ENCODE measurements at places on chromosomes 3 and 15.
A peak's percentile ranks its signal among the peaks of the same experiment; 100 is the strongest.

- no peak for DNase-seq
Observed at GRCh38 chr3:123008840-123009239, 18.7 kb downstream of the SEMA5B start.

- DNase-seq: no peak
Observed at GRCh38 chr3:59935025-59935424, 885.2 kb upstream of the CFAP20DC start.

GRCh38 chr15:38860253-38860652, 295.6 kb upstream of the RASGRP1 start:
- DNase-seq: no peak

GRCh38 chr3:171064461-171064860, 37.9 kb upstream of the SLC2A2 start:
- DNase-seq: no peak

GRCh38 chr3:133662278-133662651, 524 bp upstream of the TOPBP1 start:
- peak; percentile 42 for DNase-seq

DNA sequence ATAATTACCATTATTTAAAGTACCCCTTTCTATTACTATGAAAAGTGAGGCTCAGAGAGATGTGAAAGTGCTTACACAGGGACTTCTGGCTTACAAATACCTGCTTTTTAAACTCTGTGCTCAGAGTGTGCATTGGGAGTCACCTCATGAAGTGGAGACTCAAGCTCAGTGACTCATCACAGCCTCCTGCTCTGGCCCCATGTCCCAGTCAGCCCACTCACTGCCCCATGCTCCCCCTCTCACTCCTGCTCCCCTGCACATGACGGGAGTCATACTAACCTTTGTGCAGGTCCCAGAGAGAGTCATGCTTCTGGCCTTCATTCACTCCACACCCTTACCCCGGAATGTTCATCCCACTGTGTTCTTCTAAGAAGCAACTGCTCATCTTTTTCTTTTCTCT, 20.2 kb downstream of the CCR1 start:
- DNase-seq: no peak

DNA sequence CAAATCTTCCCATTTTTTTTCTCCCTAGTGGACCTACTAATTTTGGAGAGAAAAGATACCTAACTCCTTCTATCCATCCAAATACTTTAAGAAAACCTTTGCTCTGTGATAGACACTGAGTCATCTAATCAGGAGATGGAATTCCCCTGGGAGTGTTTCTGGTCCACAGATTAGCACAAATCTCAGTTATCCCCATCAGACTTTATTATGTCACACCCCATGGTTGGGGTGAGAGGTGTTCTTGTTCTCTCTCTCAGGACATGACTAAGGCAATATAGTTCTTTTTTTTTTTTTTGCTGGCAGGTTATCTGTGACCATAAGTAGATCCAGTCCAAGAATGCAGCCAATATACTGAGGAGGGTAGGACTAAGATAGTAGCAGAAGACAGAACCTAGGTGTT, 15.8 kb downstream of the SLC9A9 start:
- no peak for DNase-seq

DNA sequence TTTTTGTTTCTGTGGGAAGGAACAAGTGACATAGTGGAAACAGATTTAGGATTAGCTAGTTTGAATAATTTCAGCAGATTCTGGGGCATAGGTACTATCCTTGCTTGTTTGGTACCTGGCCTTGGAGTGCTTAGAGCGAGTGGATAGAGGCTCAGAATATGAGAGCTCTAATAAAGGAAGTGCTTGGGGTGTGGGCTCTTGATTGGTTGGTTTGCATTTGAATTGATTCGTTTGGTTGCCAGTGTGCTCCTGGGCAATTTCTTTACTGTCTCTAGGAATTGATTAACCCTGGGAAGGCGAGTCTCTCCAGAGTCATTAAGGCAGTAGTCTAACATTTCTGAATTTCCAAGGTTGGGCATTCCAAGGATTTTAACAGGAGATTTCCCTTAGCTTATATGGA, 98.0 kb downstream of the DTWD1 start:
- no peak for DNase-seq

DNA sequence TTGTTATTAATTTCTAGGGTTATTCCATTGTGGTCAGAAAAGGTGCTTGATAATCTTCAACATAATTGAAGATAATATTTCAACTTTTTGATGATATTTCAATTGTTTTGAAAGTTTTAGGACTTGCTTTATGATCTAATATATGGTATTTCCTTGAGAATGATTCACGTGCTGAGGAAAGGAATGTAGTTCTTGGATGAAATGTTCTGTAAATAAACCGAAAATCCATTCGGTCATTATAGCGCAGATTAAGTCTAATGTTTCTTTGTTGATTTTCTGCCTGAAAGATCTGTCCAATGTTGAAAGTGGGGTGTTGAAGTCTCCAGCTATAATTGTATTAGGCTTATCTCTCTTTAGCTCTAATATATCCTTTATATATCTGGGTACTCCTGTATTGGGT, 617.5 kb upstream of the NECTIN3 start:
- DNase-seq: no peak

- no peak for DNase-seq
Observed at GRCh38 chr3:189577050-189577951, 53.9 kb upstream of the TP63 start.

DNA sequence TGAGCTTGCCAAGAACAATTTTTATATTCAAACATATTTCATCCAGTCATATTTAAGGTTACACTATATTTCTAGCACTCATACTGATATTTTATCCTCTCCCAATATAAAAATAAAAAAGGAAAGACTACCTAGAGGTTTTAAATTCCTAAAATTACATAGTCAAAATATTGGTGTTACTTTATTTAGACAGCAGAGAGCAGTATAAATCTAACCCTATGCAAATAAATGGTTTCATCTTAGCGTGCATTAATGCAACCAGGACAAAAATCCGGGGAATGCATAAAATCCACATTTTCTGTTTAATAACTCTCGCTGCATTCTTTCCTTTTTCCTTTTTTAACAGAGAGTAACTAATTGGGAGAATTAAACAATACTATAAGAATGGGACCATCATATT, 1447.4 kb upstream of the ALCAM start:
- DNase-seq: no peak

DNA sequence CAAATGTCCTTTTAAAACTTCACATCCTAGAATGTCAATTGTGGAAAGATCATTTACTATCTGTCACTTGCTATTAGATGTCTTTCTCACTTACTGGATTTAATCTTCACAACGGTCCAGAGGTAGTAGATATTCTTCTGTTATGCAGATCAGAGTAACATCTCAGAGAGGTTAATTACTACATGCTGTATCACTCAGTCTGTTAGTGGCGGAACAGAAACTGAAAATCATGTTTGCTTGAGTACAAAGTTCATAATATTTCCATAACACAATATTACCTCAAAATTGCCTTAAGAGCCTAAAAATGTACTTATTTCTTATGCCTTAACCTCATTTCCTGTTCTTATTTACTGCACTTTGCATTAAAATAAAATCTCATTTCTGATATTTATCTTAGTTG, 28.6 kb upstream of the GPR149 start:
- DNase-seq: no peak

GRCh38 chr3:58021962-58022361, 13.7 kb downstream of the FLNB start:
- no peak for DNase-seq

- no peak for DNase-seq
Observed at GRCh38 chr15:100348578-100348977, 6.8 kb upstream of the ADAMTS17 start.

DNA sequence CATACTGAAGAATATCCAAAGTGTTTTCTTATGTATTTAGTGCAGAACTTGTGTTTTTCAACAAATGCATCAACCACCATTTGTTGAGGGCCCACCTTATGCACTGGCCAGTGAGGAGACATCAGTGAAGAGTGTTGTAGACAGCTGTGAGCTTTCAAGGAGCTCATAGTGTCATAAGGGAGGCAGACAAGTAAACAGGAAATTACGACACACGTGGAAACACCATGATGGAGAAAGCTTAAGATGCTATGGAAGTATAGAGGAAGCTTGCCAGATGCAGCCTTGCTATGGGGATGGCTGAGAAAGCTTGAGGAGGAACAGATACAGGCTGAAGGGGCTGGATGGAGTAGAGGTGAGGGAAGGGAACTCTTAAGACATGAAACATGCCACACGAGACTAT, 50.8 kb upstream of the PSMD6 start:
- no peak for DNase-seq

DNA sequence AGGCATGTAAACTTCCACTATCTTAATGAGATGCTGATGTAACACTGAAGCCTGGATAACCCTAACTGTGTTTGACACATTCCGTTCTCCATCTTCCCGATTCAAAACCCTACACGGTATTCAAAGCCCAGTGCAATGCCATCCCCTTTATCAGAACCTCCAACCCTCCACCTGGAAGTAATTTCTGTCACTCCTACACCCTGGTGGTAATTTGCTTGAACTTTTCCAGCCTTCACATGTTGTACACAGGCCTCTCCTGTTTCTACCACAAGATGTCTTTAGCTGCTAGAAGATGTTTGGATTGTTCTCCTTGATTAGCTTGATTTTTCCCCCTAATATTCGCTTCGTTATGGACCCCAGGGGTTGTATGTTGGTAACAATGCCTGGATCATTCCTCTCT, 208.9 kb downstream of the CHST2 start:
- no peak for DNase-seq

GRCh38 chr3:180252683-180253082, 215.9 kb upstream of the PEX5L start:
- DNase-seq: no peak

GRCh38 chr3:55486857-55487380, at the start of gene WNT5A:
TSS of gene WNT5A (minus strand) at chr3:55487306. CDS start at chr3:55486985, 321 bp downstream.
- peak; percentile 63 for DNase-seq

- no peak for DNase-seq
Observed at GRCh38 chr3:45180899-45181298, 34.7 kb upstream of the CDCP1 start.

DNA sequence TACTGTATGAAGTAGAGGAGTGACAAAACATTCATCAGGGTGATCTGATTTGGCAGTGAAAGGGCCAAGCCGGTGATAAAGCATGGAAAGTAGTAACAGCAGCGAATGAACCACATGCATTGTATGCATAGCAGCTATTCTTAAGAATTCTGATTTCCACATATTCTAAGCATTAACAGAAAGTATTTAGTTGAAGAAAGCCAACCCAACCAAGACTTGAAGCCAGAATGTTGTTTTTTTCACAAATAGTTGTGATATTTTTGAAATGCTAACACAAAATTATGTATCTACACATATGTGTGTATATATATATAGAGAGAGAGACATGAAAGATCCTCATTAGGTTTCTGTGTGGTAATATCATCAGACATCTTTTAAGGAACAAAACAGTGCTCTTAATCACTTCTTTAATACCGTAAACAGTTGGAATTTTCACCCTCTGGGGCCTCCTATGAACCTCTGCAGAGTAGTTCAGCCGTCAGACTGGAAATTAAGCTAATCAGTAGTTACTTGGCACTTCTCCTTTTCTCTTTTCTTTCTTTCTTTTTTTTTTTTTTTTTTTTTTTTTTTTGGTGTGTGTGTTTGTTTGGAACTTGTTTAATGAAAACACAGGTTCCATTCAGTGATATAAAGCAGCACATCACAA, 139.6 kb downstream of the CMSS1 start:
- no peak for DNase-seq

- DNase-seq: no peak
Observed at GRCh38 chr3:185242642-185243041, 11.2 kb downstream of the EHHADH start.

GRCh38 chr3:31092748-31093589, 198.5 kb upstream of the GADL1 start:
- no peak for DNase-seq

DNA sequence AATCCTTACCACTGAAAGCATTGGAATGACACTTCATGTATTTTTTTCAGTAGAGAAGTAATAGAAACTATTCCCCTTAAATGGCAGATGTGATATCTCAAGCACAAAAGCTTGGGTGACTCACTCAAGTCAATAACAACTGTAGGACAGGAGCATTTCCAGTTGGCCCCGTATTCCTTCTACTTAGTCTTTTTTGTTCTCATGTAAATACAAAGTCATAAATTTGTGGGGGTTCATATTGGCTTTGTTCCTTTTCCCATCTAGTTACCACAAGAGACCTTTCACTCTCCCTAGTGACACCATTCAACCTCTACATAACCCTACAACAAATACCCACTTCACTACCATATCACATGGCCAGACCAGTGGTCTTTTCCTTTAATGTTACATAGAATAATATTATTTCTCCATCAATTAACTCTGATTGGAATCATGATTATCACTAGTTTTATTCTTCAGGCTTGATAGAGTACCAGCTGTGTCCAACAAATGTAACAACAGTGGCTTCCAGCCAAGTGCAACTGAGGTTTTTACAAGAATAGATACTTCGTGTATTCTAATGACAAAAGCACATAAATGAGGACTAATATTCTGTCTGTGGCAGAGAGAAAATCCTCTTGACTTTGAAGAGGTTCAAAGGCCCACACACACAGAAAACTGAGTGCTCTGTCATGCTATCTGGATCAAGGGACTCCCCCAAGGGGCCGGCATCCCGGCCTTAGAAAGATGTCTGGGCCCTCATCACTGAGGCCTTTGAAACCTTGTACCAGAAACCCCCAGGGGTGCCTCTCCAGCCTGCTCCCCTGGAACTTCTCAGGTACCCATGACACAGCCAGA, 94.0 kb upstream of the THBS1 start:
- no peak for DNase-seq

GRCh38 chr3:194856296-194856695, 170.6 kb downstream of the FAM43A start:
- no peak for DNase-seq

- DNase-seq: no peak
Observed at GRCh38 chr3:5186089-5186857, 1.2 kb upstream of the EDEM1 start.

DNA sequence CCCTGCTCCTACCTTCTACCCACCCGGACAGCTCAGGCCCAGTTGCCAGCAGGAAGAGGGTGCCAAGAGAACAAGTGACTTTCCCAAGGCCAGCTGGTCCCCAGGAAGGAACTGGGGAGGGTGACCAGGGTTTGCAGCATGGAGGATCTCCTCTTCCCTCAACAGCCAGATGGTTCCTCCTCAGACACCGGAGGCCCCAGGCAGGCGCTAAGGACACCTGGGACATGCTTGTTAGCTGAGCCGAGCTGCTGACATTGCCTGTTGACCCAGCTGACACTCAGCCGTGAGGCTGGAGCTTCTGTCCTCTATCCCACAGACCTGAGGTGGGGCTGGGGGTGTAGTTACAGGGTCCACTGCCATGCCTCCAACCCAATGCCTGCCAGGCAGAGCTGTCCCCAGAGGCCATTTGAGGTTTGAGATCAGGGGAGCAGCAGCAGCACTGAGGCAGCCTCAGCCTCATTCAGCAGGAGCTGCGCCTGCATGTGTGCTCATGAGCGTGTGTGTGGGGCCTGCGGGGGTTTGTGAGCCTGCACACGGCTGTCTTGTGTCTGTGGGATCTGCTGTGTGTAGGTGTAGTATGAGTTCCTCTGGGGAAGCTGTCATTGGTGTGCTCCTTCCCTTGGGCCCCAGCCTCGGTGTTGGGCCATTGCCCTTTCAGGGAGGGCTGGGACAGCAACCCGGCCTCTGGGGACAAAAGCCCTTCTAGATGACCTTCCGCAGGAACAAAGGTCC, 7.1 kb downstream of the CPLX3 start:
- no peak for DNase-seq

- DNase-seq: no peak
Observed at GRCh38 chr3:194773216-194773615, 87.5 kb downstream of the FAM43A start.
